ENCODE measurements at places on chromosomes 2 and 18.
A peak's percentile ranks its signal among the peaks of the same experiment; 100 is the strongest.

- DNase-seq, result no peak
Measured at GRCh38 chr2:183034806-183035205, 3.5 kb downstream of the NCKAP1 start.

- no peak for DNase-seq
Measured at GRCh38 chr2:224925061-224925809, 117.0 kb downstream of the DOCK10 start.

DNA sequence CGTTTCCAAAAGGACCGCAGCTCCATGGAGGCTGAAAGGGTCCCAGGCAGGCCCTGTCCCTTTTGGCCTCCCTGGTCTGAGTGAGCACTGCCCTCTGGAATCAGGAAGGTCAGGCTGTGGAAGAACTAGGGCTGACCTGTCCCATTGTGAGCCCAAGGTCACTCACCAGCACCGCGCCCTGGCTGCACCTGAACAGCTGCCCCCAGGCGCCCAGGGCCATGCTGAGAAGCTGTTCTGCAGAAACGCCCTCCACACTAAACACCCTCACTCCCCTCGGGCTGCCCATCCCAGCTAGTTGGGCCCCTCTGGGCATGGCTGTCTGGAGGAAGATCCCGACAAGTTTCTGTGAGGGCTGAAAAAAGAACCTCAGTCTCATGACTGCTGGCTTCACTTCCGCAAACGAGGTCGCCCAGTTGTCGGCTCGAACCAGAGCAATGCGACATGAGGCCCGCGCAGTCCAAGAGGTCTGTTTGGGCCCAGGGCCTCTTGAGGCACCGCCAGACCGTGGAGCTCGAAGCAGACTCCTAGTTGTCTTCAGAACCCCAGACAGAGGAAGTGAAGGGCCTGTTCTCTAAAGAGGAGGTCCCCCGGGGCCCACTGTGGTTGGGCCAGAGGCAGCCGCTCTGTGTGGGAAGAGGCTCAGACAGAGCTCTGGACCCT is 64.4 kb downstream of the INPP5D start:
- DNase-seq, result no peak

- DNase-seq, result no peak
Measured at GRCh38 chr2:196839574-196839973, 30.4 kb upstream of the C2orf66 start.

GRCh38 chr2:119517433-119517832 is 6.8 kb downstream of the SCTR start:
- DNase-seq, result peak; percentile 55

DNA sequence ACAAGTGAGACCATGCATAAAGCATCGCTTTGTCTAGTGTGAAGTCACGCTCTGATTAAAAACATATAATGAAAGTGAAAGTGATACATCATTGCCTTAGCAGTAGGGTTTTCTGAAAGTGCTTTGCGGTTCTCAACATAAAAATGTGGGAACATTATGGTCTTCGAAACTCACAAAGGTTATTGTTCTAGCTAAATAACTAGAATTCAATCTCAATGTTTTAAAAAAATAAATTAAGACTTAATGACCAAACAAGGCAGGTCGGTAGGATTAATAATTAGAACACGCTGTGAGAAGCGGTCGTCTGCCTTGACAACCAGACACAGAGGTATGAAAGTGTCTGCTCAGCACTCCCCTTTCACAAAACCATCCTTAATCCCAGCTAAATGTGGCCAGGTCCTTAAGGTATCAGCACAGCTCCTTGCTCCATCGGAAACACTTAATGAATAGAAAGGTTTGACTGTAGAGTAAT is 42.2 kb downstream of the KLHL14 start:
- DNase-seq, result no peak

DNA sequence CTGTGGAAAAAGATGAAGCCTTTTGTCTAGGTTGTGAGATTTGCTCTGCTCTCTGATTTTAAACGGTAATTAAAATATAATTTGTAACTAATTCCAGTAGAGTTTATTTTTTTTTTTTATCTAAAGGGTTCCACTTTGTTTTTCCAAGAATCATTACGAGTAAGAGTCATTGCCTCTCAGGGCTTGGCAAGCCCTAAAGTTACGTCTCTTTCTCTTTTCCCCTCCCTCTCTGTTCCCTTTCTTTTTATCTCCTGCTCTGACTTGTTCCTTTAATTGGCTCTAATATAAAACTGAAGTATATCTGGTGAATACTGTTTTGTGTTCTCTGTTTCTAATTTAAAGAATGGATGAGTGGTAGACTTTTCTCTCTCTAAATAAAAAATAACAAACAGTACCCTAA is 75.8 kb downstream of the CALCRL start:
- DNase-seq, result no peak

GRCh38 chr2:174656676-174657176 is 59.1 kb upstream of the WIPF1 start:
- no peak for DNase-seq

- no peak for DNase-seq
Measured at GRCh38 chr2:231360881-231361371, 34.6 kb upstream of the B3GNT7 start.

DNA sequence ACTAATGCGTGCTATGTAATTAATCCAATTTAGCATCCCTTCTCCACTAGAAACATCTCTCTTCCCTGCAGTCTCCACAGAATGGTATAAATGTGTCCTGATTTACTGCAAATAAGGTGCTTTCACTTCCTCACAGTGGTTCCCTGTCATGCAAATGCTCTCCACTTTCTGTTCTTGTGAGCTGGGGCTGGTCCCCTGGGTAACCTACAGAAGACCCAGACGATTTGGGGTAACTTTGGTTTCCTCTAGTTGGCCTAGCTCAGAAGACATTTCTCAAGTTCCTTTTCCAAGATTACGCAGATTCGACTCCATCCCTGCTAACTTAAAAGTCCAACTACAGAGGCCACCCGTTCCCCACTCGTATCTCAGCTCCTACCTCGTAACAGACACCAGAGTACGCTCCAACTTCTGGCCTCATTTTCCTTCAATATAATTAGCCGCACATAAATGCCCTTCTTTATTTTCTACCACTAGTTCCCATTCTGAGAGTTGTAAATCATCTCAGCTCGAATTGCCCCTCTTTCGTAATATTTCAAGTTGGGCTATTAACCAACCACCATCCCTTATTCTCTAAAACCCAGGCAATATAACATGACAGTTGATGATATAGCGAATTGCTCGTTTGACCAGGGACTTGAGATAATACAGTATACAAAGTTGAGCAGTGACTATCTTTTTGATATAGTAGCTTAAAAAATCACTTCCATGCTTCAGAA is 28.8 kb upstream of the NEDD4L start:
- no peak for DNase-seq

GRCh38 chr2:229575569-229576315 is 138.6 kb downstream of the DNER start:
- no peak for DNase-seq
